ENCODE measurements at places on chromosomes 4 and X.

DNA sequence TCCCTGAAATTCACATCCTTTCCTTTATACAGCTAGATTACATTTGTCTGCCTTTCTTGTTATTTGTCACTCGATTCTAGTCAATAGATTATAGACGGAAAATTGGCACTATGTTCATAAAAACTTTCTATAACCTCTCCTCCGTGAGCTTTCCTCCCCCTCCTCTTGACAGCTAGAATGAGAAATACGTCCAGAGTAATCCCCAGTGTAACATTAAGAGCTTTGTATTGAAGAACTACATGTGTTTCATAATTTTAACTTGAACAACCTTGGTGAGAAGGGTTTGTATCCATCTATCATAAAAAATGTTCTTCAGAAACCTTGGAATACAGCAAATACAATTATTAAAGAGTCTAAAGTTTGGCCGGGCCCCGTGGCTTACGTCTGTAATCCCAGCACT, 1707.4 kb downstream of the PCDH7 start:
- DNase-seq, result no peak

- no peak for DNase-seq
Observed at GRCh38 chr4:18518098-18518497, 496.5 kb upstream of the LCORL start.

DNA sequence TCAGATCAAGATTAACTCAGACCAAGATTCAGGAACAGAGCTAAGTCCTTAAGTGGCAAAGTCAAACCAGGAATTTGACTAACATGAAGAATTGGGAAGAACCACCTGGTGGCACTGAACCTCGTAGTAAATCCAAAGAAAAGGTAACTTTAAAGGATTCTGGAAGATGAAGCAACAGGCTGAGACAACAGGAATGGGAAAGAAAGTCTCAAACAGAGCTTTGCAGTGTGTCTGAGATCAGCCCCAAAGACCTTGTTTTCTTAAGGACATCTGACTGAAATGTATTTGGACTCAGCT, 126.1 kb downstream of the ASB9 start:
- no peak for DNase-seq

GRCh38 chr4:146267826-146268225, 53.5 kb downstream of the REELD1 start:
- no peak for DNase-seq

DNA sequence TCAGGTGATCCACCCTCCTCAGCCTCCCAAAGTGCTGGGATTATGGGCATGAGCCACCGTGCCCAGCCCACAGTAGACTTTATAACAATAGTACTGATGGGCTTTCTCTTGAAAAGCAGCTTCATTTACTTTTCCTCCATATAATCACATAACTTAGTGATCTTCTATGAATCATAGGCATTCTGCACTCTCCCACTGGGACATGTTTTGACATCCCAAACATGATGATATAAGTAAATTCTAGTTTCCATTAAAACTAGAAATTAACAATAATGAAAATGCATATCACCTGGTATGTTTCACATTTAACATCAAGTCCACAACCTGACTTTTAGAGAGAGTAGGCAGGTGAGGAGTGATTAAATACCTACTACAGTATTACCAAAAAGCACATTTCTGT, 96.5 kb downstream of the CAMK2D start:
- no peak for DNase-seq

- no peak for DNase-seq
Observed at GRCh38 chr4:44674471-44674870, 3.7 kb upstream of the GUF1 start.

- DNase-seq, result no peak
Observed at GRCh38 chrX:150880808-150881165, 17.7 kb downstream of the CD99L2 start.

All from brain pericyte (primary cell).